ENCODE measurements at places on chromosomes 12 and 14.

- no peak for DNase-seq
Observed at GRCh38 chr12:78719721-78720120, 144.9 kb upstream of the SYT1 start.

GRCh38 chr14:97328743-97329142, 531.6 kb downstream of the VRK1 start:
- DNase-seq: no peak

DNA sequence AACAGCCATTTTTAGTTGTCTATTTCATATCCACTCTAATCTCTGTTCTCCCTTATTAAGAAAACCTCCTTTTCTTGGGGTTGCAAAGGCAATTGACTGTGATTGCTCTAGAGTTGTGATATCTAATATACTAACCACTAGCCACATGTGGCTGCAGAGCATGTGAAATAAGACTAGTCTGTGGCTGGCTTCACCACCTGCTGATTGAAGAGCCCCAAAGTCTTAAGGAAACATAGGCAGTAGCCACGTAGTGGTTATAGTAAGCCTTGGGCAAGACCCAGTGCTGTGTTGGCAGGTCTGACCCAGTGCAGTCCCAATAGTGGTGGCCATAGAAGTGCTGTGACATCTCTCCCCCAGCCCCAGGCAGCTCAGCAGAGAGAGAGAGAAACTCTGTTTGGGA, 28.4 kb upstream of the ATP2B1 start:
- no peak for DNase-seq

DNA sequence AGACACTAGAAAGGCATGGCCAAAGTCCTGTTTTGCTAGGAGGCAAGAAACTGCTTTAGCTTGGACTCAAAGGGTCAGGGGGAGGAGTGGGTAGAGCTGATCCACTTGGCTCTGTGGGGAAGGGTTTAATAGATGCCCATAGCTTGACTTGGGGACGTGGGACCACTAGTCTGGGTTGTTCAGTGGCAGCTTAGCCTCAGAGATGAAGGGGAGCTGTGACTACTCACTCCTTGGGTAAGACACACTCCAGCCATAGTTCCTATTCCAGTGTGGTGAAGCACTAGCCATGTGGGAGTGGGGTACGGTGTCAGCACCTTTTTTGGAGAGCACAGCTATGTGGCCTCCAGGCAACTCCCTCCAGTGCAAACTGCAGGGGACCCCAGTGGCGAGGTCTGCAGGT, 257.3 kb downstream of the TMEM121 start:
- DNase-seq: no peak

DNA sequence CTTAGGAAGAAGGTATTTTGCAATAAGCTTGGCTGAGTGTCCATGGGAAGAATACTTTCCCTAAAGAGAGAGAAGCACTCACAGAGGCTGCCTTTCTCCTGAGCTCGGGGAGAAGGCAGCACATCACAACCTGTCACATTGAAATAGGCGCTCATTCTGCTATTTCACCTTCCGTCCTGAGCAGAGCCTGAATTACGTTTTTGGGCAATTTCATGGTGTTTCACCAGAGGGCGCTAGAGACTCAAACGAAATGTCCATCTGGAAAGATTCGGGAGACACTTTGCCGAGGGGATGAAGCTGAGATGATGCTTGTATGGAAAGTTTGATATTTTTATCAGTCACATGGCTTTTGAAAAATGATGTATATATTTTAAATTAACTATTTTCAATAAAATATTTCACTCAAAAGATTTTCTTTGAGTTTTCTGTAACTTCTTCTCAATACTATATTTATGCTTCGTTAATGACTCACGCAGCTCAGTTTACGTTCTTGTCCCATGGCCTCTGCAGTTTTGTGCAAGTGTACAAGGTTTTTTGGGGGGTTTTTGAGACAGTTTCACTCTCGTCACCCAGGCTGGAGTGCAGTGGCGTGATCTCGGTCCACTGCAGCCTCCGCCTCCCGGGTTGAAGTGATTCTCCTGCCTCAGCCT, 17.4 kb upstream of the B4GALNT3 start:
- DNase-seq: no peak

DNA sequence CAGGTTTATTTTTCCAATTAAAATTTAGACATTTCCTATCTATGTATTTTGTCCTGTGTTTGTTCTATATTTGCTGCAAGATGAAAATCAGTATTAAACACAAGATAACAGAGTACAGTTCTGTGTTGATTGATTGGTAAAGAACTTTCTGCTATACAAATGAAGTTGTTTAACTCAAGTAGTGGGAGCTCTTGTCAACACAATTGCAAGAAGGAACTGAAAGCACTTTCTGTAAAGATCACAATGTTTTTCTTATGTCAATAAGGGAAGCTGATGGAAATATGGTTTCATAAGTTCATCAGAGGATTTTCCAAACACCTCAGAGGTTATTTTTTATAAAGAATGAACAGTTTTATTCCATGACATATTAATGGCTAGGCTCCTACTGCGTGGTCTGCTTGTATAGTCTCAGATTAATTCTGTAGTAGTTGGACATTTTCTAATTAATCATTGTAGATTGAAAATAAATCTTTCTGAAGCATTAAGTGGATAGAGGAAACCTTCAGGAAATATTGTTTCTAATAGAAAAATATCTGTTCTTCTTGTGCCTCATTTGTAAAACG, 379.5 kb downstream of the LRFN5 start:
- DNase-seq: no peak

DNA sequence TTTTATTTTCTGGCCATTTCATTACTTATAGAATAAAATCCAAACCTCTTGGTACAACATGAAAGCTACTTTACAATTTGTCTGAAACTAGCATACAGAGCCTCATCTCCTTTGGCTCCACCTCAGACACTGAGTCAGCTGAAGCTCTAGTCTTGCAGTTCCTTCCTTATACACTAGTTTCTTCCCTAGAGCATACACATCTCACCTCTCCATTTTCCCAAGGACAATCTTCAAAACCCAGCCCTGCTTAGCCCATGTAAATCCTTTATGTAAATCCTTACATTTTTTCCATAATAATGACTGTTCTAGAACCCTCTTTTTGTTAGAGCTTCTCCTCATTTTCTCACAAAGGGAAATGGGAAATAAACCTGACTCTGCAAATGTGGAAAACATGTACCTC, 463.4 kb downstream of the SLC16A7 start:
- no peak for DNase-seq

- no peak for DNase-seq
Observed at GRCh38 chr12:68158432-68158831, 1.1 kb downstream of the IFNG start.

DNA sequence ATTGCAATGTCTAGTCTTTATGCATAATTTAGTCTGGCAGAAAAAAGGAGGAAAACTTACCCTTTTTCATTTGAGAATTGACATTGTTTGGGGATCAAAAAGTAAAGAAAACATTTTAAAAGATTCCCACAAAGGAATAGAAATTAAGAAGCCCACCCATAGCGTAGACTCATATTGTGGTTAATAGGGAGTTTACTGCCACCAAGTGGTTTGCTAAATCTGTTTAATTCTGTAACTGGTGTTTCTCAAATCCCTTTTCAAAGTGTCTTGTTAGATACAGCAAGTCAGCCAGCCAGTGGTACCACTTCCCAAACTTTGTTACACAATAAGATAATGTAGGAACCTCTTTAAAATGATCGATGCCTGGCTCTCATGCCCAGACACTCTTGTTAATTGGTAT, 180.3 kb downstream of the IPO8 start:
- DNase-seq: no peak

- no peak for DNase-seq
Observed at GRCh38 chr14:91996948-91997371, 42.9 kb downstream of the TRIP11 start.

DNA sequence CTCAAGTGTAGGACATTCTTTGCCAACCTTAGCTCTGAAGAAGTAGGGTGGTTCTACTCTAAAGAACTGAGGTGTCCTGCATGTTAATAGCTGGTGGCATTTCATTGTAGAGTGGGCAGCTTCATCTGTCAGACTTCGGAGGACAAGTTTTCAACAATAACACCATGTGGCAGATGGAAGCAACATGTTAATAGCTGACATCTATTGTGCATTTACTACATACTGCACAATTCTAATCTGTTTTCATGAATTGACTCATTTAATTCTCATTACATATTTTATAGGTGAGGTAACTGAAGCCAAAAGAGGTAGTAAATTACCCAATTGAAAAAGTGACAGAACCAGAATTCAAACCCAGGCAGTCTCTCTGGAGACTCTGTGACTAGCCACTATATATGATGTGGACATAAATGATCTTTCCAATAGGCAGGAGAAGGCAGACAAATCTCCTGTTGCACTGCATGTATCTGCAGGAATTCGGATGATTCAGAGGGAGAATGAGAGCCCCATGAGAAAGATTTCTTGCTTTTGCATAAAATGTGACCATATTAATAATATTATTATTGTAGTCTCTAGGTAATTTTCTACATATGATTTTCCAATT, 137.2 kb upstream of the E2F7 start:
- DNase-seq: no peak

GRCh38 chr14:36365766-36366165, 45.3 kb upstream of the MBIP start:
- no peak for DNase-seq

Data from cerebellar nuclear complex (tissue), 1 donor.